ENCODE measurements at places on chromosomes 12 and 14.
A peak's percentile ranks its signal among the peaks of the same experiment; 100 is the strongest.

DNA sequence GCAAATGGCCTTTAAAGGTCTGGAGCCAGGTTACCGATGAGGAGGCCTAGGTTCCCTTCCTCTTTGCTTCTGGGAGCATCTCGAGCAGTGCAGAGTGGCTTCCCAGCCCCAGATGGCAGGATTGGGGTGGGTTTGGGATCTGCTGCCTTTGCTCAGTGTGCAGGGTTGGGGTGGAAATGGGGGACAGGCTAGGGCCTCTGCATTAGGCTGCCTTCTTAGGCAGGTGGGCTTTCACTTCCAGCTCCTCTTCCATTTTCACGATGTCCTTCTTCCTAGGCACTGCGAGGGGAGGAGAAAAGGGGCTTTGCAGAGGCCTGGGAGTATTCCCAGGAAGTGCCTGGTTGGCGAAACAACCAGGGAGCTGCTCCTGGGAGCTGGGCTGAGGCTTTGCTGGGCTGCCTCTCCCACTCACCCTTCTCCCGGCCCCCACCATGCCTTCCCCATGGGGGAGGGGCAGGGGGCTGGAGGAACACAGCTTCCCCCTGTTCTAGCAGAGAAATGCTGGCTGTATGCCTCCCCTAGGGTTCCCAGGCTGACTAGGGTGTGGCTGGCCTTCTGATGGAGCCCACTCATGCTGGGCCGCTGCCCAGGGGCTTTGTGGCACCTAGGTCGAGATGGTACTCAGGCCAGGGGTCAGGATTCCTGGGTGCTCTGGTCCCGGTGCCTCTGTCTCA, 2.4 kb downstream of the NR4A1 start:
- no peak for DNase-seq

GRCh38 chr14:96126339-96126782, 78.3 kb upstream of the BDKRB2 start:
- no peak for DNase-seq

GRCh38 chr12:109773384-109774011, 59.7 kb downstream of the TRPV4 start:
- DNase-seq = no peak

GRCh38 chr12:108543652-108544051, 17.3 kb downstream of the SART3 start:
- no peak for DNase-seq

GRCh38 chr12:62668782-62669181, 202.2 kb downstream of the MON2 start:
- no peak for DNase-seq

DNA sequence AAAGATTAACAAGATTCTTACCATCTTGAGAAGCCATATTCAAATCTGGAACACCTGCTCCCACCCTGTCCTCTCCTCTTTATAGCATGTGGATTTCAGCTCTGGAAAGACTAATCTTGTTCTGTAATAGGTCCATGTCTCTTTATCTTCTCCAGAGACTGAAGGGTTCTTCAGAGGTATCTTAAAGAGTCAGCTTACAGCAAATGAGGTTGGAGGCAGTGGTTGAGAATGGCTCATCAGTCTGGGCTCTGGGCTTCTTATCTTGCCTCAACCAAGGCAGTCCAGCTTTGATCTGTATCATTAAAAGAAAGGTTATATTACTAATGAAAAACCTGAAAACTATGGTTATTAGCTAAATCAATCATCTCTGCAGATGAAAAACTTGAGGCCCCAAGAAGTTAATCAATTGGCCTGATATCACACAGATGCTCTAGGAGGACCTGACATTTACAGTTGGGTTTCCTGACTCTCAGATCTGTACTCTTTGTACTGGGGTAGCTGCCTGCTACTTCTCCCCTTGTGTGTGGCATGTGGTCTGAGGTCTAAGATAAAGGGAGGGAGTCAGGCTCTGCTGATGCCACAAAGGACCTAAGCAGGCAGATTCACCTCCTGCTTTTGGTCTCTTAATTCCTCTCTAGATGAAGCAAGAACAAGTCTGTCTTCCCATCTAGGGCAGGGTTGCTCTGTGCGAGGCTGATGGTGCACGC, 1.7 kb upstream of the AKAP6 start:
- DNase-seq = no peak

DNA sequence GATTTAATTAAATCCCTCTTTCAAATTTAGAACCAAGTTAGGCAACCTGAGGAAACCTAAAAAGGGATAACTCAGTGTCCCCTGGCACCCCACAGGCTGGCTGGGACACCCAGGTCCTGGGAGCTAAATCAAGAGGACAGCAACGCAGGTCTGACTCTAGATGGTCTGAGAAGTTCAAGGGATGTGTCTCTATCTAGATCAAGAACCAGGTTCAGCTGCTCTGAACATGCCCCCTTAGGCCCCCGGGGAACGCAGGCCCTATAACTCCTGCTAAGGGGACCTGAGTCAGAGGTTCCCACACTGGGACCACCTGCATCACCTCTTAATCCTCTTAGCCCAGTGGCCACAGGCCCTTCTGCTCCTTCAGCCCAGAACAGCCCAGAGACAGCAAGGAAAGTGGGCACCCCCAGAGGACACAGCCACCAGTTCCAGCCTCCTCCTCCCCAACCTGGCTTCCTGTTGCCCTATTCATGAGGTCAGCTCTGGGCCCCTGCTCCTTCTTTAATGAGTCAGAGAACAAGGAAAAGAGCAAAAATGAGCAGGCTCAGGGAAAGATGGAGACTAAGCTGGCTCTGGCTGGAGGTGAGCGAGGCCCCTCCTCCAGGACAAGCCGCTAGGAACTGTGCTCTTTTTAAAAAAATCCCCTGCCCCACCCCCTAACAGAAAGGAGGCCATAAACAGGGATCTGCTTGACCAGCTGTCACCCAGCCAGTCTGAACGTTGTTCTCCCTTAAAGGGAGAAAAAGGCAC, 10.8 kb downstream of the PITPNM2 start:
- no peak for DNase-seq

DNA sequence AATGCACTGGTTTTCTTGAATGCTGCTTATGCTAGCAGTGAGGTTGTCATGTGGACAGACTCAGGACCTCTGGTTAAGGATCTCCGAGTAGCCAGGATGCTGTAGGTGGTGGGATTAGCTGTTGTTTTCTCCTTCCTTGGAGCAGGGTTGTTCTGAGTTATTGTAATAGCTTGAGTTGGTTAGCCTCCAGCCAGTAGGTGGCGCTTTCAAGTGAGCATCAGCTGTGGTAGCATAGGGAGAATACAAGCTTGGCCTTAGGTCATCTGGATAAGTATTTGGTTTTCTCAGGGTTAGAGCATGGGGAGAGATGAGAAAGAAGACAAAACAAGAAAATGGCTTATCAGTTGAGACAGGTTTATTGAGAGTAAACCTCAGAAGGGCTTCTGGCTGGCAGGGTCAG, 299.7 kb upstream of the FBXO33 start:
- DNase-seq = no peak

DNA sequence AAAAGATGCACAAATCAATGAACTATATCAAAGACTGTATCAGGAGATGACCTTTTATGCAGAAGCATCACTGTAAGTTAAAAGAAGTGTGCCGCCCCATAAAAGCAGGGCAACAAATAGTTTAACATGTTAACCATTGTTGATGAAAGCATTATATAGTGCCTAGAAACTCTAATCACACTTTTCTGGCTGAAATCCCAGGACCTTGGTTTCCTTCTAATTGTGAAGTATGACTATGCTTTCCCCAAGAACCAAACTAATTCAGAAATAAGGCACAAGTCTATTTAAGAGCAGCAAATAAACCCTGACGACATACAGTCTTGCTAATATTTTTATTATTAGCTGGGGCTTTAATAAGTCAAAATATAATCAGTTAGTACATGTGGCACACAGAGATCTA, 21.7 kb downstream of the RACGAP1 start:
- no peak for DNase-seq

DNA sequence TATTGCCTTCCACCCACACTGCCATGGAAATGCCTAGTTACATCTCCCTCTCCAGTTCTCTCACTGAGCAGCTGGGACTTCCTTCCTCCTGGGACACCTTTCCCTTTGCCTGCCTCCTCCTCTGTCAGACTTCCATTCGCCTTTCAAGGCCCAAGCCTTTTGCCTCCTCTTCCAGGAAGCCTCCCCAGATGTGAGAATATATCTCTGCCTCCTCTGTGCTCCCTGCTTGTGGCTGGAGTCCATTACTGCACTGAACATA, 3.1 kb downstream of the IFI27L2 start:
- no peak for DNase-seq

DNA sequence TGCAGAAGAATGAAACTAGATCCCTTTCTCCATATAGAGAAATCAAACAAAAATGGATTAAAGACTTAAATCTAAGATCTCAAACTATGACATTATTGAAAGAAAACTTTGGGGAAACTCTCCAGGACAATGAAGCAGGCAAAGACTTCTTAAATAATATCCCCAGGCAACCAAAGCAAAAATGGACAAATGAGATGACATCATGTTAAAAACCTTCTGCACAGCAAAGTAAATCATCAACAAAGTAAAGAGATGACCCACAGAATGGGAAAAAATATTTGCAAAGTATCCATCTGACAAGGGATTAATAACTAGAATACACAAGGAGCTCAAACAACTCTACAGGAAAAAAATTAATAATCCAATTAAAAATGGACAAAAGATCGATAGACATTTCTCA, 101.0 kb downstream of the RALGAPA1 start:
- no peak for DNase-seq

- no peak for DNase-seq
These were observed 9.9 kb downstream of the AHSA1 start for GRCh38 chr14:77467801-77468200.

DNA sequence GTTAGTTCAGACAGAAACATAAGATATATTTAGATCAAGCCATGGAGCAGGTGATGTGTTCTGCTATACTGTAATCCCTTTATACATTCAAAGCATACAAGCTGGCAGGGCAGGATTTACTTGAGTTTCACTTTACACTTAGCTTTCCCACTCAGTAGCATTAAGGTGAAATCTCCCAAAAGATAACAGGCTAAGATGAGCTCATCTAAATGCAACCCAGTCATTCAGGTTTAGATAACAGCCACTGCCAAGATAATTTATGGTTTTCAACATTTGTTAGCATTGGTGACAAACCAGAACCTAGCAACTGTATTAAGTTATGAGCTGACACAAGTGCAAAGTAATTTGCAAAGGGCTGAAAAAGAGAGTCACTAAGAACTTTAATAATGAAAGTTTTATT, 925.1 kb upstream of the ATXN7L3B start:
- no peak for DNase-seq

DNA sequence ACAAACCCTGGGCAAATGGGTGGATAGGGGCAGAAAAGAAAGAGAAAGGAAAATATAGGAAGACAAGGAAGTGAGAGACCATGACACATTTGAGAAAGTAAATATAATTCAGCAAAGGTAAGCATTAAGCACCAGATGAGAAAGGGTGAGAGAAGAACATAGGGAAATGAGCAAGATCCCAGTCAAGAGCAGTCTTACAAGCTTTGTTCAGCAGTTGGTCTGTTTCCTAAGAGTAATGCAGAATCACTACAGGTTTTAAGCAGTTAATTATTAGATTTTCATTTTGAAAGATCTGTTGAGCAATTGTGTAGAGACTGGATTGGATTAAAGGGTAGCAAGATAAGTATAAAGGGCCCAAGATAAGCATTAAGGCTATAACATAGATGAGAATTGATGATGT, 146.3 kb downstream of the PLCZ1 start:
- no peak for DNase-seq

DNA sequence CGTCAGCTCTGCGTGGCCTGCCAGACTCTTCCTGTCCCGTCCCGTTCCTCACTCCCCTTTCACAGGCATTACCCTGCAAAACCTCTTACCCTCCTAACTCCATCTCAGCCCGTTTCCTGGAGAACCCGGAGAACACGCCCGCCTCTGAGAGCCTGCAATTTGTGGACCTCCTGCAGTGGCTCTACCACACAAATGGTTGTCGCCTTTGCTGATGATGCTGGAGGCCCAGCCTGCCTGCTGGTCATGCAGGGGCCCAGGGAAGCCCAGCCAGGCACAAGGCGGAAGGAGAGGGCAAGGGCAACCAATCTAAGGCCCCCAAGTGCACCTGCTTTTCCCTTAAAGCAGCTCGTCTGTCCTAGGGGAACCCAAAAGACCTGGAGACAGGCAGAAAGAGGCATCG, 22.5 kb downstream of the RFLNA start:
- DNase-seq = no peak

- no peak for DNase-seq
These were observed 187.4 kb downstream of the TTC7B start for GRCh38 chr14:90628825-90629224.

DNA sequence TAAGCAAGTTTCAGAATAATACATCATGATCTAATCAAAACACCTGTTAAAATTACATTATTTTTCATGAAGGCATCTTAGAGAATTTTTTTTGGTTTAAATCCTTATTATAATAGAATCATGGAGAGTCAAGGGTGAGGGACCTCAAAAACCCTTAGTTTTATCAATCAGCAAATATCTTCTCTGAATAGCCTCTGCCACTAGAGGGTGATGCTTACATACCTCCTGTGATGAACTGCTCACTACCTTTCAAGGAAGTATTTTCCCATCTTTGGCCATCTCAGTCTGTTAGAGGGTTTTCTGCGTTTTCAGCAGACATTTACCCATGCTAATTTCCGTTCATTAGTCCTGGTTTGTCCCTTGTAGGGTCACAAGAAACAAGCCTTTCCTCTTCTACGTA, 200.2 kb downstream of the TRHDE start:
- DNase-seq = no peak

- DNase-seq = no peak
These were observed 1089.8 kb downstream of the FLRT2 start for GRCh38 chr14:86619726-86620125.

- DNase-seq = peak; percentile 31
These were observed 49.3 kb downstream of the NDUFA12 start for GRCh38 chr12:94954029-94954685.

DNA sequence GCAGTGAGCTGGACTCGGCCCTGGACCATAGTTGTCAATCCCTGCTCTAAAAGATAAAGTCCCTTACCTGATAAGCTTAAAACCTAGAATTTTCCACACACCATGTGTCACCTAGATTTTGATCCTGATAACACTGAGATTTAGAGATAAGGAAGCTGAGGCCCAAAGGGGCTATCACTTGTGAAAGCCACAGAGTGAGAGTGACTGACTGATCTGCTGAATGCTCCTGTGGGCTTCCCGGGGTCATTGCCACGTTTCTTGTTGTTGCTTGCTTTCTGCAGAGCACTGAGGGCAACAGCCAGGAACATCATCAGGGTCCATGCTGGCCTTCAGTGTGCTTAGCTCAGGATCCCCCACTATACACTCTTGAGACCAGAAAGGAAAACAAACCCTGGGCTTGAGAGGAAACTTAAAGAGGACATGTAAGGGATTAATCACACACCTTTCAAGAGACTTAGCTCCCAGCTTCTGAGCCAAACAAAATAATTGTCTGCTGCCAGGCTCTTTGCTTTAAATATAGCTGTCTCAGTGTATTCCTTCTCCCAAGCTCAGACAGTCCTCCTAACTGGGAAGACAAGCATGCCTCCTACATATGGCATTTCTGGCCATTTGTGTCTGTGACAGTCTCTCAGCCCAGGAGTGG, 82.6 kb upstream of the ARHGAP5 start:
- DNase-seq = no peak

GRCh38 chr14:36295642-36296627, 24.5 kb downstream of the MBIP start:
- DNase-seq = no peak

- DNase-seq = no peak
These were observed 1.6 kb downstream of the CMKLR1 start for GRCh38 chr12:108337235-108338223.
